ENCODE measurements at places on chromosomes 5 and 9.
A peak's percentile ranks its signal among the peaks of the same experiment; 100 is the strongest.

GRCh38 chr5:180160789-180161188, 48.2 kb downstream of the RASGEF1C start:
- DNase-seq = no peak

- DNase-seq = peak; percentile 47
Observed at GRCh38 chr5:56011835-56012234, 17.1 kb upstream of the IL6ST start.

- DNase-seq = no peak
Observed at GRCh38 chr5:158398360-158399201, 539.6 kb upstream of the CLINT1 start.

- no peak for DNase-seq
Observed at GRCh38 chr5:159605585-159605984, 275.3 kb upstream of the IL12B start.

DNA sequence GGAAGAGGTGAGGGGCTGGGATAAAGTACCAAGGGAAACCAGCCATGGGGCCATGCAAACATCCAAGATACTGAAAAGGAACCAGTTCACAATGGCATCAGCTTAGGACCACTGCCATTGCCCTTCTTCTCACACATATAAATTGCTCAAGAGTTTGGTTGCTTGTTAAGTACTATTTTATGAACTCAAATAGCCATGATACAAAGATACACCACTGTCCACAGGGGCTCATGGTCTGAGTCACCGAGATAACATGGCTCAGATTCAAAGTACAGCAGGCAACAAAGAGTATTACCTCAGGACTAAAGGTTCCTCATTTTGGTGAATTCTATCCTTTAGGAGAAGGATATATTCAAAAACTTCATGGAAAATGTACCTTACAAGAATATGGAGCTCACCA, 55.6 kb downstream of the FANCC start:
- no peak for DNase-seq

- DNase-seq = no peak
Observed at GRCh38 chr5:6784481-6784880, 71.2 kb downstream of the TENT4A start.

- no peak for DNase-seq
Observed at GRCh38 chr5:97538912-97539311, 355.9 kb upstream of the RIOK2 start.

DNA sequence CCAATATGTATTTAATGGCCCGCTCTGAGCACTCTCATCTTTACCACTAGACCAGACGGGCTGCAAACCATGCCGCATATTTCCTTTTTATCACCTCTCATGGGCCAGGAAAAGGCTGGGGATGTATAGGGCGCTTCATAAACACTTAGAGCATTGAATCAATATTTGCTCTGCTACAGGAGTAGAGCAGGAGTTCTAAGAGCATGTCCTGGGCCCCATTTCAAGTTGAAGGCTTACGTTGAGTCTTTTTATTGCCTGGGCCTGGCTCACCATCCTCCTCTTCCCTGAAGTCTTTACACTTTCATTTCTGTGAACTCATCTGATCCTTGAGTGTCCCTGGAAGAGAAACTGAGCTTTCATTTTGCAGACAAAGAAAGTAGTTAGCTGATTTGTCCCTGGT, 112.4 kb downstream of the FSTL4 start:
- DNase-seq = no peak

GRCh38 chr9:118782790-118783463, 586.3 kb downstream of the BRINP1 start:
- DNase-seq = no peak

DNA sequence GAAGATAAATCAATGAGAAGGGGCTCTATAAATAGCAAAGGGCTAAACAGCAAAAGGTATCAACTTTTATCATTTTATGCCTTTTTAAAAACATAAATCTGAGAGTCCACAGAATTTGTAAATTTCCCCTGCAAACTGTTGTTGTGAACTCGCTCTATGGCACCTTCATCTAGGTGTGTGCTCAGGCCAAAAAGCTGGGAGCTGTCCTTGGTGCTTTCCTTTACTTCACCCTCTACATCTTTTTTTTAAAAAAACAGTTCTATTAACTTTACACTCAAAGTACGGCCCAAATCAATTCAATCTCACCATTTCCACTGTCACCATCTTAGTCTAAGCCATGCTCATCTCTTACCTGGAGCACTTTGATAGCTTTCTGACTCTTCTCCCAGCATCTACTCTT, 108.2 kb upstream of the GPR151 start:
- no peak for DNase-seq

- DNase-seq = no peak
Observed at GRCh38 chr5:108321341-108321740, 60.6 kb downstream of the FBXL17 start.

DNA sequence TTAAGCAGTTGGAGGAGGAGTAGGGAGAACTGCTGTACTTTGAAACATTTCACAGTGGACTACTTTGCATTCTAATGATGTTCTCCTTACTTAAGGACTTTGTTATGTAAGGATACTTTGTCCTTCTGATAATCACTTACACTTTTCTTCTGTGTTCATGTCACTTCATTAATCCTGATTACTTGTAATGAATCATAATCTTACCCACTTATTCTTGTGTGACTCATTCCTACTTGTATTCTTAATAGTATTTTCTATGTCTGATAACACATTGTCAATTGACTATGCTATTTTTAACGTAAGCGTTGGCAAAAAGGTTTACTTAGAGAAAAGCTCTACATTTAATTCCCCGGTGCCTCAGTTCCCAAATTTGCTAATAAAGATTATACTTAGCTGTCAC, 63.8 kb downstream of the GHR start:
- DNase-seq = no peak

DNA sequence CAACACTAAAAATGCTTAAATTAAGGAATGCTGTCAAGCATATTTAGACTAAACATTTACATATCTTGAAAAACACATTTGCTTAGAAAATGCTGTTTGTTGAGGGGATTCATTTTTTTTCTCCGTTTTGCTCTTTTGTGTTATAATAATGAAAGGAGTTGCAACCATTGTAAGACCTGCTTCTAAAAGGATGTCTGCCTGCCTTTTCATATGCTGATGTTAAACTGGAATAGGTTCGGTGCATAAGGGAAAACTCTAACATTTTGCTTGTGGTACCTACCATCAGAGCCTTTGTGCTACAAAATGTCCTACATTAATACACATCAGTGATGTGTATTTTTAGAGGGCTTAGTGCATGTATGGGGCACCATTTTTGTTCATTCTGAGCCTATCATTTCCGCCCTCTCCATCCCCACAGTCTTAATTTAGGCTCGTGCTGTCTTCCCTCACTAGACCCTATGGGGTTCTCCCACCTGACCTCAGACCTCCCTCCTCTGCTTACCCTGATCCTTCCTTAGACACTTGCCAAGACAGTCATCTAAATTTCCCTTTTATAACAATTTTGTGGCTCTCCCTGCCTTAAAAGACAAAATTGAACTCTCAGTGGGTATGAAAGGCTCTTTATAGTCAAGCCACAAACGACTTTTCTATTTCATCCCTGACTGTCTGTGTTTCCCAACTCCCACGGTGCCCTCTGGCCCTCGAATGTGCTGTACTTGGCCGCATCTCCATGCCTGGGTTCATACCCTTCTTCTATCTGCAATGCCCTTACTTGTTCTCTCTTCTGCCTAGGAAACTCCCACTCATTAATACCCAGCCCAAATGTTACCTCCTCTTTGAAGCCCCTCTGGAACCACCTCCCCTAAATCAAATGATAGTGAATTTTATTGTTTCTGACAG, 61.2 kb downstream of the CMYA5 start:
- no peak for DNase-seq

DNA sequence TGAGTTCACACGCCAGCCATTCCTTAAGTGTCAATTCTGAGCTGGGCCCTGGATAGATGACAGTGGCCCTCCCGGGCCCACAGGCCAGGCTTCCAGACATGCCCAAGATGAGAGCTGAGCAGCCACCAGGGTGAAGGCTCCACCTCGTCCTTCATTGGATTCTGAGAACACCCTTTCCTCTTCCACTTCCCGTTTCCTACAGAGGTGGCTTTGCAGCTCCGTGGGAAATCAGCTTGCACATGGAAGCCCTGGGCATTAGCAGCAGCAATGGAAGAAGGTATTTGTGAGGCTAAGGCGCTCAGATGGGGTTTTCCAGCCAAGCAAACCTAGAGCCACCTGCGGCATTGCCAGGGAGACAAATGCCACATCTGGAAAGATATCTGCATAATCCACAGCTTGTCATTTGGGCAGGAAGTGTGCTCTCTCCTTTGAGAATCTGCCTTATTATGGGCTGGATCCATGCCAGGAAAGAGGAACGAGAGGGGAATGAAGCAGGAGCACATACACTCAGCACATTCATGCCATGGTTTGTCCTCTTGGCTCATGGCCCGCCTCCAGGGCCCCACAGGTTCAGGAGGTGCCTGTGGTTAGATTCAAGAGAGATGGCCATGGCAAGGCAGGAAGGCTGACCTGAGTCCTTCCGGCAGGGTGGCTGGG, 34.1 kb downstream of the CFAP77 start:
- no peak for DNase-seq

DNA sequence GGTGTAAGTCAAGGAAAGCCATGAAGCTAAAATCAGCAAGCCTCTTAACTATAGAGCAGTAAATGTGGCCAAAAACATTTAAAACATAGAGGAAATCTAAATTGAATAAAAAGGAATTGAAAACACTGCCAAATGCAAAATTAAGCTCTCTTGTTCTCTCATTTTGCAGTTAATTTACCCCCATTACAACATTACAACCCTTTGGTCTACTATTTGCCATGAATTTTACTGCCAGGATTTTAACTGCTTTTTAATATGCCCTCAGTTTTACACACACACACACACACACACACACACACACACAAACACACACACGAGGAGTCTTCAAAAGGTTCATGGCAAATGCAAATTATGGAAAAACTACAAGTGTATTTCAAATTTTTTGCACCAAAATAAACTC, 91.4 kb upstream of the ACO1 start:
- no peak for DNase-seq

GRCh38 chr5:27465140-27465539, 426.8 kb upstream of the CDH9 start:
- no peak for DNase-seq

GRCh38 chr9:23431459-23431858, 394.6 kb downstream of the ELAVL2 start:
- no peak for DNase-seq

DNA sequence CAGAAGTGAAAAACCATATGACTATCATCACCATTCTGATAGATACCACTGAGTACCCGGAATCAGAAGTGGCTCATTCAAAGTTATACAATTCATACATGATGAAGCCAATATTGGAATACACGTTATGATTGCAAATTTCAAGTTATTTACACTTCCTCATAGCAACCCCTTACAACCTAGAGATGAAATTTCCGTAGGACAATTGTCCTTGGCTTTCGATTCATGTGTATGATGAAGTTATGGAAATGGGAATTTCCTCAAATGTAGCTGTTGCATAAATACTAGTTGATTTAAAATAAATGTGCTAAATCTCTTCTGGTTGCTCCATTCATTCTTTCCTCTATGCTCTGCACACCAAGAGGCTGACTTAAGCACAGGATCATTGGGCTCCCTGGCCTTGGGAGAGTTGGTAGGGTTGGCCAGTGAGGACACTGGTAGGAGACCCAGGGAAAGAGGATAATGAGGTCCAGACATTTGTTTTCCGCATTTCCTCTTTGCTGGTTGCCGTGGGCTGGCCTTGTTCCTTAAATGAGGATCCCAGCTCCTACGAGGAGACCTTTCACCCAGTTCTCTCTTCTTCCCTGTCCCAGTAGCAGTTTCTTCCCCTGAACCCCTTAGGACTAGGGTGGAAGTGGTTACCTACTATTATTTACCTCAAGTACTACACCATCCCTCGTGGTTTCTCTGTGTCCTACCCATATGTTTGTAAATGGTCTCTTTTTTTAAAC, 90.3 kb downstream of the ZNF474 start:
- no peak for DNase-seq

GRCh38 chr9:64066736-64067368, 1218.2 kb downstream of the FOXD4L5 start:
- no peak for DNase-seq

DNA sequence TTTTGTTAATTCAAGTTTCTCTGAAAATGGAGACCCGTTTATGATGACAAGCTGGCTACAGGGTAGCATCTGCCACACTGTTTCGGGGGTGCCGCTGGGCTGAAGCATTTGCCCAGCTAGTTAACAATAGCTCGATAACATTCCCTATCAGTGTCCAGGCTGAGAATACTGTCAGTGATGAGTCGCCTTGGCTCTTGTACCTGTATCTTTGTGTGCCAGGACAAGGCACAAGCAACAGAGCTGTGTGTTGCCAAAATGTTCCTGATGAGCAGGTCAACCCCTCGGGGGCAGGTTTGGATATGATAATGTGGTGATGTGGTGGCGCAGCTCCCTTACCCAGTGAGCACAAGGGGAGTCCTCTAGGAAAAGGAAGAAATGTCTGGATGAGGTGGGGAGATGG, 7.0 kb downstream of the TGFBI start:
- no peak for DNase-seq

GRCh38 chr9:32487981-32488380, 38.0 kb downstream of the RIGI start:
- DNase-seq = no peak

- no peak for DNase-seq
Observed at GRCh38 chr5:25744908-25745307, 1100.1 kb upstream of the CDH10 start.

DNA sequence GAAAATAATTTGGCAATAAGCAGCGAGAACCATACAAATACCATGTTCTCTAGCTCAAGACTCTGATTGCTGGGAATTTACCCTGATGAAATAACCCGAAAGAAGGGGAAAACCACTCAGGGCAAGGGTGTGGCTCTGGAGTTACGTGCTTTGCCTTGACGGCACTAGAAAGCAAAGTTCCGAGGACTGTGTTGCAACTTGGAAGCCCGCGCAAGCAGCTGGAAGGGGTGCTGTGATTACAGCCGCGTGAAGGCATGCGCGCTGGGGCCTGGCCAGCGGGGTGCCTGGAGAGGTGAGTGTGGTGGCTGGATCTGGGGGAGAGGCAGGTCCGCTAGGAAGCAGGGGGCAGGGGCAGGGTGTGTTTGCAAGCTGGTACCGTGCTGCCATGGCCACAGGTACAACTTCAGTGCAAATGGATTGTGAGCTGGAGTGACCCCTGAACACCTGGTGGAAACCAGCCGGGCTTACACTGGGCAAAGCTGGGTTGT, 52.6 kb upstream of the CNOT6 start:
- no peak for DNase-seq

DNA sequence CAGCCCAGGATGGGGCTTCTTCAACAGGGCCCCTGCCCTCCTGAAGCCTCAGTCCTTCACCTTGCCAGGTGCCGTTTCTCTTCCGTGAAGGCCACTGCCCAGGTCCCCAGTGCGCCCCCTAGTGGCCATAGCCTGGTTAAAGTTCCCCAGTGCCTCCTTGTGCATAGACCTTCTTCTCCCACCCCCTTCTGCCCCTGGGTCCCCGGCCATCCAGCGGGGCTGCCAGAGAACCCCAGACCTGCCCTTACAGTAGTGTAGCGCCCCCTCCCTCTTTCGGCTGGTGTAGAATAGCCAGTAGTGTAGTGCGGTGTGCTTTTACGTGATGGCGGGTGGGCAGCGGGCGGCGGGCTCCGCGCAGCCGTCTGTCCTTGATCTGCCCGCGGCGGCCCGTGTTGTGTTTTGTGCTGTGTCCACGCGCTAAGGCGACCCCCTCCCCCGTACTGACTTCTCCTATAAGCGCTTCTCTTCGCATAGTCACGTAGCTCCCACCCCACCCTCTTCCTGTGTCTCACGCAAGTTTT, 23.6 kb downstream of the PCDHGC5 start:
- peak; percentile 86 for DNase-seq
